ENCODE measurements at places on chromosomes 7 and 10.
A peak's percentile ranks its signal among the peaks of the same experiment; 100 is the strongest.

GRCh38 chr7:102284891-102285539, 1.7 kb upstream of the SH2B2 start:
- peak; percentile 56 for DNase-seq

- no peak for DNase-seq
Observed at GRCh38 chr7:71784781-71785180, 627.4 kb downstream of the CALN1 start.

- DNase-seq = peak; percentile 87
Observed at GRCh38 chr7:5694221-5694754, 87.2 kb downstream of the RNF216 start.

- peak; percentile 45 for DNase-seq
Observed at GRCh38 chr10:86945361-86946212, 11.8 kb downstream of the MMRN2 start.

- DNase-seq = no peak
Observed at GRCh38 chr10:32985341-32985764, 27.3 kb upstream of the ITGB1 start.

DNA sequence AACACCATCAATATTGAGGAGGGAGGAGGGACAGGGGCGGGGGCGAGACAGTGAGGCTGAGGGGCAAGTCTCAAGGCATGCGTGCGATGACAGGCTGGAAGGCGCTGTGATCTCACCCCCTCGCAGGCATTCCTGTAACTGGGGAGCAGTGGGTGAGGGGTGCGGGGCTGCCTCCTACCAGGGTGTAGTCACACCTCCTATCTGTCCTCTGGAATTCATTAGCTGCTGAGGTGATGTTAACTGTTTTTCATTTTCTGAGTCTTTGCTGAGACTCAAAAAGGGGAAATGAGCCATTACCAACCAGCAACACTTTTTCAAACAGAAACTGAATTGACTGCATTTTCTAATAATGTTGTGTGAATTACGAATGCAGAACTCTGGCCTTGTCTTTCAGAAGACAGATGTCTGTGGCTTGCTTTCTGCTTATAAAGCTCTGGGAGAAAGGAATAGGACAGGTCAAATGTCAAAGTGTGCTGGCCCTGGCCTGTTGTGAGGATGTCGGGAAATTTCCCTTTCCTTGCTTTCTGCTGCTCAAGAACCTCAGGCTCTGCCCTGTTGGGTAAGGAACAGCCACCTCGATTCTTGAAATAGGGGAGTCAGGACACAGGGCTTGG, 23.7 kb upstream of the CDH23 start:
- DNase-seq = no peak

DNA sequence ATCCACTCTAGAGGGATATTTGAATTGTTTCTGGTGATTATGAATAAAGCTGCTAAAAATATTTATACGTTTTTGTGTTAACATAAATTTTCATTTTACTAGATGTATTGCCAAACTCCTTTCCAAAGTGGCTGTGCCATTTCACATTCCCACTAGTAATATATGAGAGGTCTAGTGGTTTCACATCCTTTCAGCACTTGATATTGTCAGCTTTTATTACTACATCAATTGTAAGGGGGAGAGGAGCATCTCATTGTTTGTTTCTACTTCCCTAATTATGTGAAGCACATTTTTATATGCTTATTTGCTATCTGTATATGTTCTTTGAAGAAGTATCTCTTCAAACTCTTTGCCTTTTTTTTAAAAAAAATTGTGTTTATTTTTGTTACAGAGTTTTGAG, 184.5 kb downstream of the ADK start:
- no peak for DNase-seq

DNA sequence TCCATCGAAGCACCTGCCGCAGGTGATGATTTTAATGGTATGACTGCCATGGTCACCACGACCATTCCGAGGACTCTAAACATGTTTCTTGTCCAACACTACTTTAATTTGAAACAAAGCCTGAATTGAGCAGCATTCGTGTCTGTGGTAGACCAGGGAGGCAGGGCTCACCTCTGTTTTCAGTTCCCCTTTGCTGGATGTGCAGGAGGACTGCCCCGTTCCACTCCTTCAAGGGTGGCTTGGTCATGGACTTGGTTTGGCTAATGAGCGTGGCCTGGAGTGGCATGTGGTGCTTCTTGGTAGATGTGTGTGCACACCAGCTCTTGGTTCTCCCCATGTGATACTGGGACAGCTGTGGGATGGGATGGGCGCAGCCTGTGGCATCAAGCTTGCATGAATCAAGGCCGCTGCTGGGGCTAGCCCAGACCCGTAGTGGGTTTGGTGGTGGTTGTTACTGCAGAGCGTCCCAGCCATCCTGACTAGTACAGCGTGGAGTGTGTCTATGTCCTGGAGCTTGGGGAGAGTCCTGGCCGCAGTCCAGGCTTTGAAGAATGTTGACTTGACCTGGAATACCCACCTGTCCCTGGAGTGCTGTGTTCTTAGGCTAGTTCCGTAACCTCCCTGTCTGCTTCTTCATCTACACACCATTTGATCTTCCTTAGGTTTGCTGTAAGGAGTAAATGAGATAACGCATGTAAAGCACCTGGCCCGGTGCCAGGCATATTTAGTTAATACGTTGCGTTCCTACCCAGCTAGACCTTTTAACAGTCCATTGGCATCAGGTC, 34.8 kb downstream of the MGMT start:
- DNase-seq = no peak

GRCh38 chr10:27699776-27700175, 45.8 kb downstream of the MKX start:
- no peak for DNase-seq

DNA sequence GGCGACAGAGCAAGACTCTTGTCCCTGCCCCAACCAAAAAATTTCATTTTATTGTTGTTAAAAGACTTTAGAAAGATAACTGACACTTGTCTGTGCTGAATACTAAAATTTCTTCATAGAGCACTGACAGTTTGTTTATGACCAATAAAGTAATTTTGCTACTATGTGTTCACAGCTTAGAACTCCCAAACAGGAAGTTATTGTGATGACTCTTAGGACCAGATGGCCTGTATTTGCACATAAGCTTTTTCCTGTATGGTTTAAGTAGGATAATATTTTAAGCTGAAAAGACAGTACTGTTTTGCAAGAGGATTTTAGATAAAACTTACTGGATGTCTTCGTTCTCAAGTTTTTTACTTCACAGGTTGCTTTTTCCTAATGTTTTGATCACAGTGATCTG, 80.7 kb downstream of the MMRN2 start:
- peak; percentile 23 for DNase-seq

DNA sequence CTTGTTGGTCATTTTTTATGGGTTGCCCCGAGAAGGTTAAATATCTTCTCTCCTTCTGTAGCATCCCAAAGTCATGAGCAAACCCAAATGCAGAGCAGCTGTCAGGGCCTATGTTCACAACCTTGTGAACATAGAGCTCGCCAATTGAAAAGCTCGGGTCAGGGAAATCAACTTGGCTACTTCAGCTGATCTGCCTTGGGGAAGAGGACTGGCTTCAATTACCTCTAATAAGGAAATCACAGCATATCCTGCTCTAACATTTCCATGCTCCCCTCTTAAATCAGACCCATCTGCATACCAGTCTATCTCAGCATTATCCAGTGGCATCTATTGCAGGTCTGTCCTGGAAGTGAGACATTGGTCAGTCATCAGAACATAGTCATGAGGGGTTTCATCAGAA, 105.6 kb downstream of the ANKRD26 start:
- no peak for DNase-seq

DNA sequence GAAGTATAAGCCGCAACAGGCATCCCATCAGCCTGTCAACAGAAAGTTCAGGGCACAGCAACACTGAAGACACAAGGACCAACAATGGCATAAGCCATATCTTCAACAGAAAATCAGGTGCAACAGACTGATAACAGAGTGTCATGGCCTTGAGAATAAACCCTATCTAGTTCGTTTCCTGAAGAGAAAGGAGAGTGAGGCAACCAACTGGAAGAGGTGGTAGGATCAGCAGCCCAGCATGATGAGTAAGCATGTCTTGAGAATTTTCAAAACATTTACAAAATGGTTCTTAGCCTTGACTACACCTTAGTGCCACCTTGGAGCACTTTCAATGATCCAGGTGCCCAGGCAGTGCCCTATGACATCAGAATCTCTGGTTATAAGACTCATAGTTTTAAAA, 290.2 kb upstream of the SEMA3C start:
- no peak for DNase-seq

GRCh38 chr10:132470410-132471124, 67.0 kb upstream of the INPP5A start:
- DNase-seq = no peak

DNA sequence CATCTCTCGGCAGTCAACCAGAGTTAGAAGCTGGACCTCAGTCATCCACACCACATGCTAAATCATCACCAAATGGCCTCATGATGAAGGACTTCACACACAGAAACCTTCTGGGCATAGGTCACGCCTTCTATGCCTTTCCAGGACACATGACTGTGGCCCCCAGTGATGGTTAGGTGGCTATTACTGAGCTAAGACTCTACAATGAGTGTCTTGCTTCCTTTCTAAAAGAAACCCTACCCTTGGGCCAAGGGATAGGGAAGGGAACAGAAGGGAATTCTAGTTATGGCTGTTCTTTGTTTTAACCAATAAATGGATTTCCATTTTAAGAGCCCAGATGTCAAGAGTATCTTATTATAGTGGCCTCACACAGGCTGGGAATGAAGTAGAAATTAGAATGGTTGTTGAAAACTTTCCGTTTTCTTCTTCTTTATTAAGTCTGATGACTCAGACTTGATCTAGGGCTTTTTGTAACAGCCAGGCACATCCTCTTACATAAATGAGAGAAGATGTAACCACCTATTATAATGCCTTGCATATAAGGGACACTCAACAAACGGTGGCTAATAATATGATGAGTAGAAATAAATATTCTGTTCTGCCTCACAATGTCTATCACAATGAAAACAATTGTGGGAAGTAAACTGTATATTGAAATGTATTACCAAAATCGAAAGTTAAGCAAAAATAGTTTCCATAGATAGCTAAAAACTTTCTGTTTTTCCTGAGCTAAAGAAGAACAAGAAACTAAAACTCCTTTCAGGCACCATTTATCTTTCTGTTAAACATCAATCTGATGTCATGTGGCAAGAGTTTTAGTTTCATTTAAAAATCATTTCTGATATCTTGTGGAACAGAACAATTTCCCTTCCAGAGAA, 62.5 kb upstream of the TOMM7 start:
- peak; percentile 31 for DNase-seq

- DNase-seq = no peak
Observed at GRCh38 chr7:141990011-141990725, 5.5 kb upstream of the MGAM start.

- DNase-seq = no peak
Observed at GRCh38 chr7:86972072-86972471, 87.4 kb downstream of the ELAPOR2 start.

DNA sequence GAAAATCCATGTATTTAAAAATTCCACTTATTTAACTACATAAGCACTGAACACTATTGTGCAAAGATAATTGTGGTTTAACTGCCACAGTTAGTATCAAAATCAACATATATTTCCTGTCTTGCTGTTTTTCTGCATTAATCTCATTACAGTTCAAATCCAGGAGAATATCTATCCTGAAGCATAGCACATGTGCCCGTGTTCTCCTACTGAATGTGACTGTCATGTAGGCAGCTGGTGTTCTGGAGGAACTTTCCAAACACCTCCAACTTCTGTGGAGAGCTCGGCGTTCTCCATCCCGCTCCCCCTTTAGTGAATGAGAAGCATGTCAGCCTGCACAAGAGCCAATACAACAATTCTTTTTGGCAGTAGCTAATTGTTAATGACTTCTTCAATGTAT, 76.4 kb upstream of the IKZF1 start:
- no peak for DNase-seq

GRCh38 chr7:140206616-140207389, 30.0 kb upstream of the KDM7A start:
- no peak for DNase-seq

DNA sequence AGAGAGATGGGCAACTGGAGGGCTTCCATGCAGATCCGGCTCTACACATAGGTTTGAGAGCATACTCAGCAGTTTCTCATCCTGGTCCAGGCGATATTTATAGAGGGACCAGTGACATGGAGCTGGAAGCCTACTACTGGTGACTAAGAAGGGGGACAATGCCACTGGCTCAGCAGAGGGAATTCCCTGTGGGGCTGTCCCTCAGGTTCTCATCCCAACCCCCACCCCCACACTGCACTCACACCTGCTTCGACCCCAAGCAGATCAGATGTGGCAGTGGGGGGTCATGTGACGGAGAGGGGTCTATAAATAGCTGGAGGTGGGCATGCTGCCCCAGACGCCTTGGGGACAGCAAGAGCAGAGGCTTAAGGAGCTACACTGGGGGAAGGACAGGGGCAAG, at the start of gene CLCN1:
Gene CLCN1 (plus strand): TSS at position 336 of the 400 bp plus-strand sequence. CDS start 102 bp downstream, outside the sequence.
- no peak for DNase-seq

DNA sequence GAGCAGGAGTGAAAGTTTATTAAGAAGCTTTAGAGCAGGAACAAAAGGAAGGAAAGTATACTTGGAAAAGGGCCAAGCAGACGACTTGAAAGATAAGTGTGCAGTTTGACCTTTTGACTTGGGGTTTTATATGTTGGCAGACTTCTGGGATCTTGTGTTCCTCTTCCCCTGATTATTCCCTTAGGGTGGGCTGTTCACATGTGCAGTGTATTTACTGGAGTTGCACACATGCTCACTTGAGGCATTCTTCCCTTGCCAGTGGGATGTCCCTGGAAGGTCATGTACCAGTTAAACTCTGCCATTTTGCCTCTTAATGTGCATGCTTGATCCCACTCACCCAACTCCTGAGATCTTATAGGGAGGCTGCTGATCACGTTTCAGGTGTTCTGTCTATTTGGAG, 23.4 kb upstream of the ARHGAP12 start:
- peak; percentile 40 for DNase-seq

GRCh38 chr10:90813594-90814365, 44.1 kb downstream of the HTR7 start:
- DNase-seq = peak; percentile 34

- peak; percentile 78 for DNase-seq
Observed at GRCh38 chr7:105389088-105389650, 448 bp upstream of the SRPK2 start.

- no peak for DNase-seq
Observed at GRCh38 chr7:47521816-47522561, 59.9 kb downstream of the TNS3 start.

- DNase-seq = no peak
Observed at GRCh38 chr10:69343905-69344304, 65.6 kb downstream of the HK1 start.

DNA sequence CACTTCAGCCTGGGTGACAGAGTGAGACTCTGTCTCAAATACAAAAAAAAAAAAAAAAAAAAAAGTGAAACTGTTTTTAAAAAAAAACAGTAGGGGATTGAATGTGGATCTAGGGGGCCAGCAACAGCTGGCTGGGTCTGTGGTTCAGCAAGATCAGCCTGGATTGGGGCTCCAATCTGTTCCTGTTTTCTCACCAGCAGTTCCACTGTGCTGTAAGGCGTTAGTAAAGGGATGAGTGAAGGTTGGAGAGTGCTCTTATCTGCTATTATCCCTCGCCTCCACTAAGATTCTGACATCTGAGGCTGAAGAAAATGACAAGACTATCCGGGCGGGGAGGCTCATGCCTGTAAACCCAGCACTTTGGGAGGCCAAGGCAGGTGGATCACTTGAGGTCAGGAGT, 41.6 kb upstream of the GTF2IRD1 start:
- peak; percentile 34 for DNase-seq
